ENCODE measurements at places on chromosomes 12 and 14. TPM values are rescaled to one million over a fixed set of nuclear protein-coding genes. Genes with fewer than 3 reads are reported as not detected.

DNA sequence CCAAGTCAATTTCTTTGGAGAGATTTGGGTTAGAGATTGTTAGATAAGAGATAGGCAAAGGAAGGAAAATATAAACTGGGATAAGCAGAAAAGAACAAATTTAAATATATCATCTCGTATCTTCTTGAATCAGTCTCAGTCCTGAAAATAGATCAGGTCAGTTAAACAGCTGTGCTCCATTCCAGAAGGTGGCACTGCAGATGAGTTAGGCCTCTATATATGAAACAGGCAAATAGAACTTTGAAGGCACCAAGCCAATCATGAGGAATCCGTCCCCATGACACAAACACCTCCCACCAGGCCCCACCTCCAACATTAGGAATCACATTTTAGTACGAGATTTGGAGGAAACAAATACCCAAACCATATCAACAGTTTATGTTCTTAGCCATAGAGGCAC is 605.5 kb upstream of the USP15 start:
- no peaks in the 10 kb centered on the region for H3K36me3 ChIP-seq
- DNase-seq: no peak
- H3K27me3 ChIP-seq: no peaks in the 10 kb centered on the region
- peaks cover 3% of the 10 kb centered on the region for H3K4me1 ChIP-seq
- H3K27ac ChIP-seq: no peak overlapping the region

Gene GALNT16
- 6.3 TPM for total RNA-seq

DNA sequence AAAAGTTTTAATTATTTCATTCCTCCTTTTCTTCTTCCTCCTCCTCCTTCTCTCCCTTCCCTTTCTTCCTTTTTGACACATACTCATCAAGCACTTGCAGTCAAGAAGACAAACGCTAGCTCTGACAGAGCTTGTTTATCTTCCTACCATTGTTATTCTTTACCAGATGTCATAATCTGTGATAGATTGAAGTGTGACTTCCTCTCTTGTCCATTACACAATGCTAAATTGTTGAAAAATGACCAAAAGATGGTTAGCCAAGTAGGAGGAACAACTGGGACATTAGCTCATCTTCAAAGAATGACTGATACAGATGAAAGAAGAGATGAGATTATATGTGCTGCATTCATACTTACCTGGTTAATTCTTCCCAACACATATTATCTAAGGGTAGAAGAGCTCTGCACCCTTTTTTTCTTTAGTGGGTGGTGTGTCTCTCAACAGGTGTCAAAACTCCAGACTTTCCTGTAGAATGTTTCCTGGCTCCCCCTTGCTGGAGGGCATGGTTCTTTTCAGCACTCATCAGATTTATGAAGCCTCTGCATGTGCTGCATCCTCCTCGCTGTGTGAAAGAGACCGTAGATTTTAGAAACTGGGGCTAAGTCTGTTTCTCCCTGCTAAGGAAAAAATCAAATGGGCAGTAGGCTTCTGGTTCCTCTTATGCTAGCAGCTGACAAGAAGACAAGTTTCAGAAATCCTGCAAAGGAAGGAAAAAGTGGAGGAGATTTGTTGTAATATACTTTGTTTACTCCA is 147.1 kb downstream of the TMX1 start:
- no peaks in the 10 kb centered on the region for H3K4me1 ChIP-seq
- DNase-seq: no peak
- H3K27me3 ChIP-seq: no peaks in the 10 kb centered on the region
- H3K4me3 ChIP-seq: no peak overlapping the region

DNA sequence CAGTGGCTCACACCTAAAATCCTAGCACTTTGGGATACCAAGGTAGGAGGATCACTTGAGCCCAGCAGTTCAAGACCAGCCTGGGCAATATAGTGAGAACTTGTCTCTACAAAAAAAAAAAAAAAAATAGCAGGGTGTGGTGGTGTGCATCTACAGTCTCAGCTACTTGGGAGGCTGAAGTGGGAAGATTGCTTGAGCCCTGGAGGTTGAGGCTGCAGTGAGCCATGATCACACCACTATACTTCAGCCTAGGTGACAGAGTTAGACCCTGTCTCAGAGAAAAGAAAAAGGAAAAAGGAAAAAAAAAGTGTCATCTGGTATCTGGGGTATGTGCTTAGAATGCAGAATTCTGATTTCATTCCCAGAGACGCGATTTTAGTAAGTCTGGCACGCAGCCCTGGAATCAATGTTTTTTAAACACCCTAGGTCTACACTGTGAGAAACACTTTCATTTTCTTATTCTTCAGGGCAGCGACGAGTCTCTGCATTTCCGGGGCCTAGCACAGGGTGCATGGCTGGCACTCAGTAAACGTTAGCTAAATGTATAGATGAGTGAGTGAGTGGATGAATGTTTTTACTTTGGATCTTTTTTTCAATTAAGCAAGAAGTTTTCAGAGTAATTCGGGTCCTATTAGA is 243.8 kb upstream of the PWP1 start:
- H3K4me3 ChIP-seq: no peak overlapping the region
- peaks cover 3% of the 10 kb centered on the region for H3K4me1 ChIP-seq
- H3K27me3 ChIP-seq: no peaks in the 10 kb centered on the region
- H3K27ac ChIP-seq: no peak overlapping the region
- H3K36me3 ChIP-seq: no peaks in the 10 kb centered on the region

- no peak overlapping the region for H3K27ac ChIP-seq
- no peaks in the 10 kb centered on the region for H3K4me1 ChIP-seq
- H3K27me3 ChIP-seq: no peaks in the 10 kb centered on the region
- no peak for DNase-seq
These were observed 1053.7 kb downstream of the VRK1 start for GRCh38 chr14:97850886-97851285.

Gene ADAMTS20
- 4.5 TPM for total RNA-seq

- H3K4me3 ChIP-seq: no peak overlapping the region
- no peaks in the 10 kb centered on the region for H3K27me3 ChIP-seq
- H3K36me3 ChIP-seq: no peaks in the 10 kb centered on the region
These were observed 147.2 kb downstream of the HELB start for GRCh38 chr12:66449531-66449930.

DNA sequence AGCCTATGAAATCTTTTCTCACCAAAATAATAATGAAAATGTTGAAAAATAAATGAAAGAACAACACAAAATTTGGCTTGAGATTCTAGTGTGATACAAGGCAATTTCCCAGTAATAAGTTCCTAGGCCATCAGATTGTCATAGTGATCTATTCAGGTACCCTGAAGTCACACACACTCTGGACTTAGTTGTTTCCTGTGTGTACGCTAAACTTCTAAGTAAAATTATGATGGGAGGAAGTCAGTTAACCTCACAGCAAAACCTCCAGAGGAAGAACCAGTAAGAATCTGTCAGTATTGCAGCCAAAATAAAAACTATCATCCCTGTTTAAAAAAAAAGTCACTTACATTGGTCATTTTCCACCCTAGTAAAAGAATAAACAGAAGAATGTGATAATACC is 81.9 kb downstream of the DBX2 start:
- DNase-seq: no peak
- no peaks in the 10 kb centered on the region for H3K36me3 ChIP-seq
- no peak overlapping the region for H3K27ac ChIP-seq
- no peaks in the 10 kb centered on the region for H3K4me1 ChIP-seq

DNA sequence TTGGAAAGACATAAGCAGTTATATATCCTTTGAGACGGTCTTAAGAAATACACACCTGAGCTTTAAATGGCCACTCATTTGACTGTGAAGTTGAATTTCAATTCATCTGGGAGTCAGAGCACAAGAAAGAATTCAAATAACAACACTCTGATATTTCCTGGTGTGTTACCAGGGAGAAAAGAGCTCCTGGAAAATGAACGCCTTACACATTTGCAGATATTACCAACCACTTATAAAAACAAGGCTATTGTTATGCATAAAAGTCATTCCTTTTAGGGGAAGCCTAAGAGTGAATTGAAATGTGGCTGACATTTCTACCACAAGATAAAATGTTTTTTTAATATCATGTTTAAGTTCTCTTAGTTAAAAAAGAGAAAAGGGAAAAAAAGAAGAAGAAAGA is 229.2 kb upstream of the PLEKHG7 start:
- DNase-seq: no peak
- no peaks in the 10 kb centered on the region for H3K27me3 ChIP-seq
- 0 out of 2 replicates have a peak, but pooled peaks cover 3% of the 10 kb centered on the region for H3K4me1 ChIP-seq
- H3K36me3 ChIP-seq: no peaks in the 10 kb centered on the region

Gene CELA1
- total RNA-seq: not detected

- H3K27ac ChIP-seq: no peak overlapping the region
- H3K36me3 ChIP-seq: no peaks in the 10 kb centered on the region
- H3K27me3 ChIP-seq: no peaks in the 10 kb centered on the region
- H3K4me1 ChIP-seq: peaks cover 18% of the 10 kb centered on the region
- peak; percentile 71 for DNase-seq
These were observed 13.9 kb downstream of the EVL start for GRCh38 chr14:100078997-100079725.

DNA sequence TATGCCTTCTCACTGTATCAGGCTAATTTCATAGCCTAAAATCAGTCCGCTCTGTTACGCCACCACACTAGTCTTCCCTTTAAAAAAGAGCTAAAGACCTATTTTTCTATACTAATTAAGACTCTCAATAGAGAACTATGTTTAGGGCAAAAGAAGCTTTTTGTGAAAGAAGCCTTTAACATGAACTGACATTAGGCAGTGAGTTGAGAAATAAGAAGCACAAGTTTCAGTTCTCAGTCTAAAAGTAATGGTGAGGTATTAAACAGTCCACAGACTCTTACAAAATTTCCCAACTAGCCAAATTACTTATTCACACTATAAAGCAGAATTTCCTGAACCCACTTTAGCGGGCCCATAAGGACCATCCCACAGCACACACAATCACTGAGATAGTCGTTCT is 93.7 kb downstream of the SOX5 start:
- no peak for DNase-seq
- H3K27ac ChIP-seq: no peak overlapping the region
- H3K27me3 ChIP-seq: no peaks in the 10 kb centered on the region
- H3K4me3 ChIP-seq: no peak overlapping the region
- no peaks in the 10 kb centered on the region for H3K36me3 ChIP-seq

- no peak overlapping the region for H3K27ac ChIP-seq
- H3K4me3 ChIP-seq: no peak overlapping the region
- H3K27me3 ChIP-seq: peaks cover 15% of the 10 kb centered on the region
- H3K36me3 ChIP-seq: no peaks in the 10 kb centered on the region
- peaks cover 7% of the 10 kb centered on the region for H3K4me1 ChIP-seq
- DNase-seq: no peak
These were observed 2.8 kb downstream of the PIANP start for GRCh38 chr12:6697584-6698351.

Gene TAS2R8
- total RNA-seq: not detected

Gene GSG1
- 1.3 TPM for total RNA-seq

DNA sequence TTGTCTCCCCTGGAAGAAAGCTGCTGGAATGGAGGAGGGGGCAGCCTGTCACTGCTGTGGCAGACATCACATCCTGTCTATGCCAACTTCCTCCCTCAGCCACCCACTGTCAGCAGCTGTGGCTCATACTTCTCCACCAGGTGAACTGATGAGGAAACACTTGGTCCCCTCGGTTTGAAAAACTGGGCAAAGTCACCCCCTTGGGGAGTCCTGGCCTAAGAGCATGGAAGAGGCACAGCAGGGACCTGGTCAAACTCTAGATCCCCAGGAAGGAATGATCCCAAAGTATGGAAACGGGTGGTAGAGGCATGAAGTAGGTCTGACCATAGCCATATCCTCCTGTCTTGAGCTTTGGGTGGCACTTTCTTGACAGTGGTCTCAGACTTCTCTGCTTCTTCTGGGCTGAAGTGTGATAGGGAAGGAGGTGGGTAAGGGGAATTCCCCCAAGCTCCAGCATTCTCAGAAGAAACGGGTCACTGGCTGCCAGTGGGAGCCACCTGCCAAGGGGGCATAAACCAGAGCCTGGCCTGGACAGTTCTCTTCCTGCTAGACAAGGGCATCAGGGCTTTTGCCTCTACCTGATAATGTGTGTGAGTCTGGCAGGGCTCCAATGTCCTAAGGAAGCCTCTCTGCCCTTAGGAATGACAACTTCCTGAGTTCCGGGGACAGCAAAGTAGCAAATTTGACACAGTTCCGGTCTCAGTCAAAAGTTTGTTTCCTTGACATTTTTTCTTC is 36.0 kb downstream of the FMNL3 start:
- no peaks in the 10 kb centered on the region for H3K27me3 ChIP-seq
- H3K4me1 ChIP-seq: peaks cover 6% of the 10 kb centered on the region
- DNase-seq: no peak
- no peaks in the 10 kb centered on the region for H3K36me3 ChIP-seq
- H3K27ac ChIP-seq: no peak overlapping the region

DNA sequence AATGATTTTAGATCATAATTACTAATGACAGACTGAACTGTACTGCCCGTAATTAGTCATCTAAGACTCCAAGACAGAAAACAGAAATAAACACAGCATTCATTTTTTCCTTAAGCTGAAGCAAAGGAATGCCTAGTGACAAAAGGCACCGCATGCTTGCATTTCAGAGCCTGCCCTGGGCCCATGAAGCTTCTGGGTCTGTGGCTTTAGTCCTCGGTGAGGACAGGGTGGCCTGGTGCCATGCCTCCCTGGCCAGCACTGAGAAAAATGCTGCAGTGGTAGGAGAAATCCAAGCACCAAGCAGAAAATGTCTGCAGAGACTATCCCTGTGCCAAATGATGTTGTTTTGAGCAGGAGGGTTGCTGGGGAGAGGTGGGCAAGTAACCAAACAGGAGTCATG is 171.6 kb downstream of the CALM1 start:
- no peaks in the 10 kb centered on the region for H3K27me3 ChIP-seq
- H3K4me3 ChIP-seq: no peak overlapping the region
- no peak for DNase-seq
- H3K4me1 ChIP-seq: peaks cover 11% of the 10 kb centered on the region
- H3K36me3 ChIP-seq: no peaks in the 10 kb centered on the region

- no peak overlapping the region for H3K4me3 ChIP-seq
- peak; percentile 39 for DNase-seq
- no peak overlapping the region for H3K27ac ChIP-seq
- H3K36me3 ChIP-seq: no peaks in the 10 kb centered on the region
These were observed 25.5 kb upstream of the KIF26A start for GRCh38 chr14:104112609-104113571.

DNA sequence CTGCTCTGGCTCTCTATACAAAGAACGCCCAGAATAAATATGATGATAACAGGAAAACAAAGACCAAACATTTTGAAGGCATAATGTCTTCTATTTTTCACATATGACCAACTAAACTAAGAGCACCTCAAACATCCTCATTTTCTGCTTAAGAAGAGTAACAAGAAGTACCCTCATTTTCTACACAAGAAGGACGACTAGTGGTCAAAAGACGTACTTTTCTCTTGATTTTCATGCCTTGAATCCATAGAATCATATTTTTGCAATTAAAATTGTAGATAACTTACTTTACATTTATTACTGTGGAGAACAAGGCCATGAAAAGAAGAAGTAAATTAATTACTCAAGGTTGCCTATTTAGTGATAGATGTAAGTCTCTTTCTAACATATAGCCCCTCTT is 358.6 kb downstream of the DUSP6 start:
- H3K4me3 ChIP-seq: no peak overlapping the region
- DNase-seq: no peak
- no peaks in the 10 kb centered on the region for H3K4me1 ChIP-seq
- H3K27ac ChIP-seq: no peak overlapping the region
- no peaks in the 10 kb centered on the region for H3K27me3 ChIP-seq
- no peaks in the 10 kb centered on the region for H3K36me3 ChIP-seq
